HFFc6 (cell line): ENCODE measurements at places on chromosomes 6 and 20.

DNA sequence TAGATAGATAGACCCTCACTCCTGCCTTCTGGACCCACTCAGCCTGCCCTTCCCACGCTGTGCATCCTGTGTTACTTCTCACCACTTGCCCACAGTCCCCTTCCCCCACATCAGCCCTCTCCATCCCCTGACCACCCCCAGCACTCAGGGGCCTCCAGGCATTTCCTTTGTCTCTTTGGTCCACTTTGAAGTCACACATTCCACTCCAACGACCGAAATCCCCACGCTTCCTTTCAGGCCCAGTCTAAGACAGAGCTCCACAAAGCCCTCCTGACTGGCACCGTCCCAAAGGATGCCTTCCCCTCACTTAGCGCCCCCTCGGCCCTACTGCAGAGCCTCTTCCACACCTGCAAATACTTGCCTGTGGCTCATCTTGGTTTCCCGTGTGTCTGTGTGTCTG lies 83.8 kb downstream of the FOXF2 start:
- DNase-seq: no peak

DNA sequence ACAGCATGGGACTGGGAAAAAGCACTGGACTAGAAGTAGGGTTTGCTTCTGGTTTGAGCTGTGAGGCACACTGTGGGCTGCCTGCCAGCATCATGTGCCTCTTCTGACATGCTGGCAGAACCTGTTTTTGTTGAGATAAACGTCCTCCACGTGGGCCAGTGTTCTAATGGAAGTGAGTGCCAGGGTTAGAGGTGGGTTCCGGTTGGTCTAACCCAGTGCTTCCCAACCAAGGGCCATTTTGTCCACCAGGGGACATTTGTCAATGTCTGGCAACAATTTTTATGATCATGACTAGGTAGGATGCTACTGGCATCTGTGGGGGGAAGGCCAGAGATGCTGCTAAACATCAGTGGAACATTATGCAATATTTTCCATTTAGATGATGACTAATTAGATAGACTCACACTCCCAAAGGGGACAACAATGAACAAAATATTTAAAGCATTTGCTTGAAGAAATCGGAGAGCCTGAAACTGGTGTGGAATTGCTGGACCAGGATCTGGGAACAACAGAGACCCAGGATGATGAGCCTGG lies 7.8 kb upstream of the APMAP start:
- peak; percentile 86 for DNase-seq

DNA sequence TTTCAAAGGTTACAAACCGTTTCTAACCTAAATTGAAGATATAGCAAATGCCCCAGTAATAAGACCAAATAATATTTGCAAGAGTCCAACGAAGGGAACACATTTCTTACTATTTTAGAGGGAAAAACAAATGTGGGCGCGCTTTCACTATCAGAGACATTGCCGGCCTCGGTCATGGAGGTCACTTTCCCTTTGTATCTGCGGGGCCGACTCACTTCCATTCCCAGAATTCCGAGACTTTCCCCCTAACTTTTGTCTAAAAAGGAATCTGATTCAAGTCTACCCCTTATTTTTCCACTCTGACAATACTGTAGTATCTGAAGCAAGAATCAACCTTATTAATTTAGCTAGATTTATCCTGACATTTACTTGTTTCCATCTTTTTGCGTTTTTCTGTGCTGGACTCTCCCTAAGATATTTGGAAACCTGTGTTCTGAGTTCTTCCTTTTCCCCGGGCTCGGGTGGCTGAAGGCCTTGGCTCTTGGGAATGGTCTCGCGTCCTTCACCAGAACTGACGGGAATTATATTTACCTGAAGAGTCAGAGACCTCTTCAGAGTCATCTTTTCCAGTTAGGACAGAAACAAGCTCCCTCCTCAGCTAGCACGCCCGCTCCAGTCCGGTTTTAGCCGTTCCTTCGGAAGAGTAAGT lies 71.8 kb upstream of the ZNF184 start:
- no peak for DNase-seq

DNA sequence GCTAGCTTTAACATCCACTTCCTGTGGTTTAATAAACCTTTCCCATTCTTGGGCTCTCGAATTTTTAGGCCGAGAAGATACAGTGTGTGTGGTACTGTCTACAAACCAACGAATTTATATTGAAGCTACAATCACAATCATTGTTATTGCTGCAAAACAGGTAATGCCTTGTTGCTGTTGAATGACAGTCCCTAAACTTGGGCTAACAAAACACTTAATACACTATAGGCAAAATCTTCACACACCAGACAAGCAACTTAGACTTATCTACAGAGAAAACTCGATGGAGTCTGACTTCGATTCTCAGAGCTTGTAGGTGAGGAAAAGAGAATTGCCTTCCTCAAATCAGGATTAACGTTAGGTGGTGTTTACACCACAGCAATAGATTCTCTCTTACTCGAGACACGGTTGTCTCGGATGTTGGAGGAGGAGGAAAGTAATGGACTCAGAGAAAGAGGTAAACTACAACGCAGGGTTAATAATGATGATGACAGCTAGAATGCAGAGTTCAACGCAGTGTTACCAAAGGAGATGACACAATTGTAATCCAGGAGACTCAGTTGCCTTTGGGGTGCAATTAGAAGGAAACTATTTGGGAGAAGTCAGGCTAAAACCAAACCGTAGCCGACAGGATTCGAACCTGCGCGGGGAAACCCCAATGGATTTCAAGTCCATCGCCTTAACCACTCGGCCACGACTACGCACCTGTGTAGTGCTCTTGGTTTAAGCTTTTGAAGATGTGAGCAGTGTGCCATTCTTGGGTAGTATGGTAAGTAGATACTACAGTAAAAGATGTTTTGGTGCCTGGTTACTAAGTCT lies 32.5 kb upstream of the ZNF184 start:
- peak; percentile 93 for DNase-seq

DNA sequence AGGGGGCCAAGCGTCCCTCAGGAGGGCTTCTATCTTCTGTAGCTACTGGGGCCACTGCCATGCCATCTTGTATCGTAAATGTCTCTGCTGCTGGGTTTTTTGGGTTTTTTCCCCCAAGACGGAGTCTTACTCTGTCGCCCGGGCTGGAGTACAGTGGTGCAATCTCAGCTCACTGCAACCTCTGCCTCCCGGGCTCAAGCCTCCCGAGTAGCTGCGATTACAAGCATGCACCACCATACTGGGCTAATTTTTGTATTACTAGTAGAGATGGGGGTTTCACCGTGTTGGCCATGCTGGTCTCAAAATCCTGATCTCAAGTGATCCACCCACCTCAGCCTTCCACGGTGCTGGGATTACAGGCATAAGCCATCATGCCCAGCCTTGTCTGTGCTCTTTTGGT lies 111.3 kb upstream of the LOC128125822 start:
- DNase-seq: no peak

DNA sequence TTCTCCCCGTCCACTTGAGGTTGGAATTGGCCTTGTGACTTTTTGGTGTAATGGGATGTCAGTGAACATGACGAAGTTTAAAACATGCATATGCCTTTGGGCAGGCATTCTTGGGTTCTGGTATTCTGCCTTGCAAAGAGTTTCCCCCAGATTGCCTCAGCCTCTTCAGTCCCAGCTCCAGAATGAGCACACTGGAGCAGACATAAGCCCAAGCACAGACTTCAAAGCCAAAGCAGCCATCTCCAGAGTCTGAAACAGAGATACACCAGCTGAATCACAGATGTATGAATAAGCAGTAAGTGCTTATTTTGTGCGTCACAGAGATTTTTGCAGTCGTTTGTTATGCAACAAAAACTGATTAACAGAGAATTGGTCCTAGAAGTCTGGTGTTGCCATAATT lies 546.0 kb downstream of the FRK start:
- DNase-seq: peak; percentile 10
